ENCODE measurements at places on chromosomes 3 and 15.

DNA sequence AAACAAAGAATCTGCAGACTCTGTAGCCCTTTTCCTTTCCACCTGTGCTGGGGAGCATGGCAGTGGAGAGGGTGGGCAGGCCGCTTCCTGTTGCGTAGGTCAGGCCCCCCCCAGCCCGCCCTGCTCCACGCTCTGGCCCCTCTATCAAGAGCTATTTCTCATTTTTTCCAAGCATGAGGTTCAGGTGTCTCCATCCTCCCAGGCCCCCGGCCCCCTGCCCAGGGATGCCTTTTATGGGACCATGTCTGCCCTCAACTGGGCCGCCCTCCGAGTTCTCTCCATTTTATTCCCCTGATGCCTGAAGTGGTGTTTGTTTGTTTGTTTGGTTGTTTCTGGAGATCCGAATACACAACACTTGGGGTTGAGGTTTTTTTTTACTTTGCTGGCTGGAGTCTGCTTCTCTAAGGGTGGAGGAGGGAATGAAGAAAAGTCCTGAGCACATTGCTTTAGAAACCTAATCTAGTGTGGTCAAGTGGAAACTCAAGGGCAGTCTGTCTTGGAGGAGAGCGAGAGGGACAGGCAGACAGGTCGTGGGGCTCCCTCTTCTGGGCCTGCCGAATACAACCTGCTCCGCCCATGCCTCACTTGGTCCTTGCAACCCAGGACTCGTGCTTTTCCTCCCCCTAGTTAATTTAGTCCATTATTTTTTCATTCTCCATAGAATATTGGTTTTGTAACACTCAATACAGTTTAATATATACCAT, 176.5 kb upstream of the LYSMD4 start:
- no peak for DNase-seq

- no peak for DNase-seq
Observed at GRCh38 chr3:73716418-73716817, 91.7 kb upstream of the PDZRN3 start.

DNA sequence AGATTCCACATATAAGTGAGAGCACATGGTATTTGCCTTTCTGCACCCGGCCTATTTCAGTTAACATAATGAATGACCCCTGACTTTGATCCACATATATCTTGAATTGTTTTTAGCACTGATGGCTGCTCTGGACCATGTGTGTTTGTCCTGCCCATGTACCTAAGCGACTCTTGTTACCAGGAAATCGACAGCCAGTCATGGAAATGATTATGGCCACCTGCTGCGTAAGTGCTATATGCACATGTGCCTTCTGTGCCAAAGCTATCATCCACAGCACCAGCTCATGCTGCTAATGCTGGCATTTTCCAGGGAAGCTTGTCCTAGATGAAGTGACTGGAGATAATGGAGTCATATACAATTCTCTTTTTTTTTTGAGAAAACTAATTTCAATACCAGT, 103.7 kb downstream of the PEX5L start:
- DNase-seq = no peak

DNA sequence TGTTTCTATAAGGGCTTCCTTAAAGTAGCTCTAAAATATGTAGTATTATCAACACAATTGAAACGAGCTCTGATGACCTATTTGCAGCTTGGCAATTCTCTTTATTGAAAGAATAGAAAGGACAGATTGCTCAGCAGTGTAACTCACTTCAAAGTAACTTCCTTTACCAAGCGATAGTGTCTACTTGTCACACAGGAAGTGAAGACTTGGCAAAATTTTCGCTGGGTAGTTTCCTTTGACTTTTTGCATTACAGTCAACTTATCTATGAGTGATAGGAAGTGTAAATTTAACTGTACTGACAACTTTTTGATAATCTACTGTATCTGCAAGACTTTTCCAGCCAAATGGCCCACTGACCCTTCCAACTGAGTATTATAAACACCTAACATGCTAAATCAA, 22.8 kb downstream of the SLC9A9 start:
- DNase-seq = no peak

DNA sequence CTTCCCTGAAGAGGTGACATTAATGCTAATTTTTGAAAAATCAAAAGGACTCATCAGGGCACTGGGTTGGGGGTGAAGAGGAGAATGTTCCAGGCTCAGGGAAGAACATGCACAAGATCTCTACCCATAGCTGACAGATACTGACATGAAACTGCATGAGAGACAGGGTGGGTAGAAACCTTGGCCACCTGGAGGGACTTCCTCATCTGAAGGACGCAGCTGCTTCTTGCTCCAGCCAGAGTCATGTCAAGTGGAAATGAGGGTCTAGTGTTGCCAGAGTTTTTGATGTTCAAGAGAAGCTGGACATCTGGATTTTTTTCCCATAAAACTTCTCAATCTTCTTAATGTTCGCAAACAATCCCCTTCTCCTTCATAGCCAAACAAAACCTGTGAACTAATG, 29.7 kb downstream of the AMOTL2 start:
- no peak for DNase-seq

DNA sequence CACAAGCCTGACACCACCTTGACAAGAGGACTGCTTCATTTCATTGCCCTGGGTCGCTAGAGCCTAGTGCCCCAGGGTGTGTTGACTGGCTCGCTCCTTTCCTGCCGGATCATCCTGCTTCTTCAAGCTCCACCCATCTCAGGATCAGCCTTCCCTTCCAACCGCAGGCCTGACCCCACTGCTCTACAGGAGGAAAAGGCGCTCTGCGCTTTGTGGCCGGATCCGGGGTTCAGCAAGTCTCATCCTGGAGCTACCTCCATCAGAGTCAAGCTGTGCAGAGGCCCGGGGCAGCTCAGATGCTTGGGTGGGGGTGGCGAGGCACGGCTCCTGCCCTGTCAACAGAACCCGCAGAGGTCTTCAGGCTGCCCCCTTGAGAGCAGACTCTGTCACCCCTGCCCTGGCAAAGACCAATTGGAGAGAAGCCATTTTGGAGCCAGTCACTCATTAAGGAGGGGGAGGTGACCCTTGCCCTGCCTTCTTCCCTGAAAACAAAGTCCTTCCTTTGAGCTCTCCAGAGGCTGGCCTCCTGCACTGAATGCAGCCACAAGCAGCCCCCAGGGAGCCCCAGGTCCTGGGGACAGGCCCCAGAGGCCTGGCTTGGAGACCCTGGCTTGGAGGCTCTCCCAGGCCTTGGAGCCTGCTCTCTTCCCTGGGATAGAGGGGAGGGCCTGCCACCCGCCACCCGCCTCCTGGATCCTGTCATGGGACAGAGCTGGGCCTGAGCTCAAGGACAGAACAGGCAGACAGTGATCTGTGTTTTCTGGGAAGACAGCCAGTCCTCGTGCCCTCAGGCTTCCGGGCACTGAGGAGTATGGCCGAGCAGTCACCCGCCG, 80.3 kb downstream of the CPN2 start:
- DNase-seq = no peak

GRCh38 chr3:178320456-178321351, 215.5 kb upstream of the KCNMB2 start:
- DNase-seq = no peak

DNA sequence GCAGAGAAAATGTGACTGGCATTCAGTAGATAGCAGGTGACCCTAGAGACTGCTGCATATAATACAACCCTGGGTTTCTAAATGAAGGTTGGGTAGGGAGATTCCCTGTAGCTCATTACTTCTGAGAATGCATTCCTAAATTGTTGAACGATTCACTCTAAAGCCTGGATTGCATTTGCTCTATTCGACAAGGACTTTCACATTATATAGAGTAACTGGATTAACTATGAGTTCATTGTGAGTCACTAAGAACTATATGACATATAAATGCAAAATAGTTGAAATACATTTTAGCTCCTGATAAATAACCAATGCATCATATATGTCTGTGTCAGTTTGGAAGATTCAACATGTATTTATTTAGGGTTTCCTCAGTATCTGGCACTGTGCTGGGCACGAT, 294.7 kb upstream of the CCDC54 start:
- no peak for DNase-seq

- peak; percentile 10 for DNase-seq
Observed at GRCh38 chr15:39869254-39869653, 50.8 kb downstream of the GPR176 start.

- DNase-seq = no peak
Observed at GRCh38 chr15:92652576-92652966, 3.0 kb downstream of the FAM174B start.

DNA sequence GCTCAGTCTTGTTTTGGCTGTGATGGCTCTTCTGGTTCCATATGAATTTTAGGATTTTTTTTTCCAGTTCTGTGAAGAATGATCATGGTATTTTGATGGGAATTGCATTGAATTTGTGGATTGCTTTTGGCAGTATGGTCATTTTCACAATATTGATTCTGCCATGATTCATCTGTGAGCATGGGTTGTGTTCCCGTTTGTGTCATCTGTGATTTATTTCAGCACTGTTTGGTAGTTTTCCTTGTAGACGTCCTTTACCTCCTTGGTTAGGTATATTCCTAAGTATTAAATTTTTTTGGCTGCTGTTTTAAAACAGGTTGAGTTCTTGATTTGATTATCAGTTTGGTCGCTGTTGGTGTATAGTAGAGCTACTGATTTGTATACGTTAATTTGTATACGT, 18.5 kb downstream of the TCF12 start:
- no peak for DNase-seq

- no peak for DNase-seq
Observed at GRCh38 chr3:155101398-155101797, 21.3 kb downstream of the MME start.

DNA sequence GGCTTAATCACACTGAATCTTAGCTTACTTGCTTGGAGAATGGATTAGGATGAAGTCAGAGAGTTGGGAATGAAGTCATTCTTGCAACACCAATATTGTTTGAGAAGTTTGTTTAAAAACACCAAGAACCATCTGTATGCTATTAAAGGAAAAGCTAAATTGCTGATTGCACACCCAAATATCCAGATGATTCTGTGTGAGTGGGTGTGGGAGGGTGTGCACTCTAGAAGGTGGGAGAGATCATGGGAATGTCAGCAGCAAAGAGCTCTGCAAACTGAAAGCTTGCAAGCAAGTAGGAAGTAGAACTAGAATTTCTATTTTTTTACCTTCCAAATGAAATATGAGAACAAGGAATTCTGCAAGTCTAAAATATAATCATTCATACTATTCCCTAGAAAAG, 364.9 kb downstream of the NR2F2 start:
- no peak for DNase-seq

DNA sequence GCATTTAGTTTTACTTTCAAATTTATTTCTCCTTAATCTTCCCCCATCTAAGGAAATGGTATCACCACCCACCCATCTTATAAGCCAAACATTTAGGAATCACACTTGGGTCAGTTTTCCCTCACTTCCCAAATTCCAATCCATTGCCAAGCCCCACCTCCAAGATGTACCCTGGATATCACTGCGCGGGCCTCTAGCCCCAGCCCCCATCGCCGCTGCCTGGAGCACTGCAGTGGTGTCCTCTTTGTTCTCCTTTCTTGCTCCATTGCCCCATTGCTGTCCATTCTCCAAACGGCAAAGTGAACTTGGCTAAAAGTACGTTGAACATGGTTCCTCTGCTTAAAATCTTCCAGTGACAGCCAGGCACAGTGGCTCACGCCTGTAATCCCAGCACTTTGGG, 267.8 kb downstream of the SHOX2 start:
- DNase-seq = no peak

DNA sequence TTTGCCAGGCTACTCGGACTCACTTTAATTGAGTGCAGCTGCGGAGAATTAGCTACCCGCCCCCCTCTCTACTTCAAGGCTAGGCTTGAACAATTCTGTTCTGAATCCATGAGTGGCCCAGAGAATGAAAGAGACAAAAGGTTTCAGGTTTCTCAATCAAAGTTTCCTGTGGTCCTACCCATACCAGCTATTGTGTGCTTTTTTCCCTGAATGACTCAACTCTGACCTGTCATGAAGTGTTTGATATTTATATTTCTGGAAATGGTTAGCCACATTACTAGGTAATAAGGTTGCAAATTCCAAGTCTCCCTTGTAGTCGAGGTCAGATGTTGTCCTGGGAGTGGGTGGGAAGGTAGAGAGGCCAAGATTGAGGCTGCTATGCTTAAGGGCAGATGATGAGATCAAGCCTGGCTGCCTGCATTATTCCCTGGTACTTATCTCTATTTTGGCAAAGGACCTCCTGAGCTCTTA, 392.7 kb upstream of the TBL1XR1 start:
- no peak for DNase-seq

DNA sequence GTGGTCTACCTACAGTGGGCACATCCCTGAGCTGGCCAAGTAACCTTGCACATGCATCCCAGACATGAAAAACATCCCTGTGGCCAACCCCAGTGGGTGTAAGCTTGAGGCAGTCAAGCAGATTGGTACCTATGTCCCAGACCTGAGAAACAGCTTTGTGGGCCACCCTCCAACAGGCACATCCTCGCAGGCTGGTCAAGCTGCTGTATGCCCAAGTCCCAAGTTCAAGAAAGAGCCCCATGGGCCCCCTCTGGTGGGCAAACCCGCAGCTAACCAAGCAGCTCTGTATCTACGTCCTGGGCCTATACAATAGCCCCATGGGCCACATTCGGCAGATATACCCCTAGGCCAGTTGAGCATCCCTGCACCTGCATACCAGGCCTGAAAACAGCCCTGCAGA, 186.3 kb upstream of the GPR149 start:
- no peak for DNase-seq

DNA sequence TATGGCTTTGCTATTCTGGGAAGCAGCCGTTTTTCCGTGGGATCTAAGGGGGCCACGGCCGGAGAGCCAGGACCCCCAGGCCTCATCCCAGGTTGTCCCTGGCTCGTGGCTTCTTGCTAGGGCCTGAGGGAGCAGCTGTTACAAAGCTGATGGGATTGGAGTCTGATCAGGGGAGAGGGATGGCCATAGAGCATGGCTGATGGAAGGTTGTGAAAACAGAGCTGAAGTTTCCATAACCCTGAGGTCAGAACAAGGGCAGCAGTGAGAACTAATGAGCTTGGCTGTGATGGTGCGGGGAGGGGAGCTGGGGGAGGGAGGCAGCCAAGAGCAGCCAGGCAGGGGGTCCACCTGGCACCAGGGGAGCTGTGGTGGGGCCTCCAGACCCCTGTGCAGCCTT, 63.0 kb downstream of the LINGO1 start:
- no peak for DNase-seq

DNA sequence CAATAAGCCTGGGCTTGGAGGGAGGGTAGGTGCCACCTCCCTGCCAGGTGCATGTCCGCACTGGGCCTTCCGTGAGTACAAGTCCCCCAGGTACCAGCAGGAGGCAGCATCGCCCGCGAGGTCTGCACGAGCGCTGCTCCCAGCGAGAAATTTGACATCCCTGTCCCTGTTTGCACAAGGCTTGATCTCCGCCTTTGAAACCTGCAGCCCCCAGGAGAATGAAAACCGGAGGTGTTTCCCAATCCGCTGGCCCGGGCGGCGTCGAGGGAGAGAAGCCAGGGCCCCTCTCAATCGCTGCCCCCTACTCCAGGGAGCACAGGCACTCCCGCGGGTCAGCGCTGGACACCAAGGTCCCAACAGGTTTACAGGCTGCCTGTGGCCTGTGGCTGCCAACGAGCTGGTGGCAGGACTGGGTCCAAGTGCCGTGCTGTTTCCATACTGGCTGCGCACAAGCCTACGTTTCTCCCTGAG, 961 bp downstream of the HAPLN3 start:
- DNase-seq = no peak

- DNase-seq = no peak
Observed at GRCh38 chr3:129286081-129286480, 7.4 kb downstream of the HMCES start.
